Fibroblast of mammary gland (primary cell): ENCODE measurements at places on chromosomes 2 and 18.

DNA sequence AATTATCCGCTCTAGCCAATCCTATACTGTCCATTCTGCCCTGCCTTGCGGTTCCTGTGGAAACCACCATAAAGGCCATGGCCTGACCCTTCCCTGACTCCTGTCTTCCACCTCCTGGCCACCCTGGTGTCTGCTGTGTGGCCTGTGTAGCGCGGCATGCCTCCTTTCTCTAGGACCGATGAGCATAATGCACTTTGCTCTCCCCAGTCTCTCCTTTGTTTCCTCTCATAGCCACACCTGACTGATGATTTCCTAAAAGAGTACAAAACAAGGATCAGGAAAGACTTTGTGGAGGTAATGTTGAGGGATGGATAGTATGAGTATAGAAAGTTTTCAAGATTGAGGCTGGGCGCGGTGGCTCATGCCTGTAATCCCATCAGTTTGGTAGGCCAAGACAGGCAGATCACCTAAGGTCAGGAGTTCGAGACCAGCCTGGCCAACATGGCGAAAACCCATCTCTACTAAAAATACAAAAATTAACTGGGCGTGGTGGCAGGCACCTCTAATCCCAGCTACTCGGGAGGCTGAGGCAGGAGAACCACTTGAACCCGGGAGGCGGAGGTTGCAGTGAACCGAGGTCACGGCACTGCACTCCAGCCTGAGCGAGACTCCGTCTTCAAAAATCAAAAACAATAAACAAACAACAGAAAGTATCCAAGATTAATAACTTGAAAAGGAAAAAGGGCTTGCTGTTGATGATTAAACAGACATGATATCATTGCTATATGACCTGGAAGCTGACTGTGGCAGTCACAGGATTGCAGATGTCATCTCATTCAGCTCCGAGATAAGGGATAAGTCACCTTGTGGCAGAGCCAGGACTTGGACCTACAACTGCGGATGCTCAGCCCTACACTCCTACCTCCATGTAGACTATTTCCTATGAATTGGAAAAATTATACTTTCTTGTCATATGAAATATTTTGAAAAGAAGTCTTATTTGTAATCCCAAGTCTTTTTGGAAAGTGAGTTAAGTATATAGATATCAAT, 16.6 kb downstream of the SOWAHC start:
- DNase-seq: no peak

DNA sequence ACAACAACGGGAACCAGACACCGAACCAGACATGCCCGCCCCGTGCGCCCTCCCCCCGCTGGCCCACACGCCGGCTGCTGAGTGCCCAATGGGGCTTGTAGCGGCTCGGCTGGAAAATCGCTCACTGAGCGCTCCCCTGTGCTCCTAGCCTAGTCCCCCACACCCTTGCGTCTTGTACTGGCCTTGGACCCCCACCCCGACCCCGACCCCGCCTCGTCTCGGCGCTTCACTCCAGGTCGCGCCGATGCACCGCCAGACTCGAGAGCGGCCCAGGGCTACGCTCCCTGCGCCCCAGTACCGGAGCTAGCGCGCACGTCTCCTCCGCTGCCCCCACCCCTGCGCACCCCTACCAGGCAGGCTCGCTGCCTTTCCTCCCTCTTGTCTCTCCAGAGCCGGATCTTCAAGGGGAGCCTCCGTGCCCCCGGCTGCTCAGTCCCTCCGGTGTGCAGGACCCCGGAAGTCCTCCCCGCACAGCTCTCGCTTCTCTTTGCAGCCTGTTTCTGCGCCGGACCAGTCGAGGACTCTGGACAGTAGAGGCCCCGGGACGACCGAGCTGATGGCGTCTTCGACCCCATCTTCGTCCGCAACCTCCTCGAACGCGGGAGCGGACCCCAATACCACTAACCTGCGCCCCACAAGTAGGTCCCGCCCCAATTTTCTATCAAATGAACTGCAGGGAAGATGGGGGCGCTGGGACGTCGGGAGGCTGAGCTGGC, 1.5 kb downstream of the GAD1 start:
- no peak for DNase-seq

GRCh38 chr18:76458522-76459311, 36.3 kb downstream of the ZNF516 start:
- DNase-seq: no peak

DNA sequence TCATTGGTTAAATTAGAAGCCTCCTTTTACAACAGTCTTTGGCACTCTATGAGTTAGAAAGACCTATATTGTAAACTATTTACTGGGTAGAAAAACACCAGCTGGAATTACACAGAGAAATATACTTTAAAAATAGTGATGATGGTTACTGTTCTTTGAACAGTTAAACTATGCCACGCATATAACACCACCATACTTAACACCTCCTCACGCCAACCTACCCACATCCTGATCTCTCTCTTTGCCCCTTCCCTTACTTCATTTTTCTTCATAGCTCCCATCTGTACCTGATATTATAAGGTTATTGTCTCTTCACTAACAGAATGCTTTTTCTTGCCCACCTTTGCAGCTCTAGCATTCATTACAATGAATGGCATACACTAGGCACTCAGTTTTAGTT, 173.8 kb downstream of the DPP4 start:
- no peak for DNase-seq
